Peyer's patch (tissue), 4 donors: ENCODE measurements at places on chromosomes 6 and 20.

DNA sequence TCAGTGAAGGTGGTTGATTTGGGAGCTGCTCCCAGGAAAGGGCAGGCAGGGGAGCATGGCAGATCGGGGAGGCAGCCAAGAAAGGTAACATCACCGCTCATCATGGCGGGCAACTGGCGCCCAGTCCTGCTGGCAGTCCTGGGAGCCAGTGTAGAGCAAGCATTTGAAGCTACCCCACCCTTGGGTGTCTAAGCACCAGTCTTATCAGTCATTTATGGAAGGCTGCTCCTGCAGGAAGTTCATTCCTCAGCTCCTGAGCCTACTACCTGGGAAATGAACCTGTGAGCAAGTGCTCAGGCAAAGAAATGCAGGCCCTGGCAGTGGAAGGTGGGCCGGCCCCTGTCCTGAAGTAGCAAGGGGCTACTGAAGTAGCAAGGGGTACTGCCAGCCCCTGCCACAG lies 41.5 kb downstream of the BANF2 start:
- no peak overlapping the region for H3K27ac ChIP-seq
- no peak overlapping the region for H3K4me3 ChIP-seq
- no peak for DNase-seq
- no peaks in the 10 kb centered on the region for H3K27me3 ChIP-seq
- H3K36me3 ChIP-seq = no peaks in the 10 kb centered on the region
- no peaks in the 10 kb centered on the region for H3K4me1 ChIP-seq

DNA sequence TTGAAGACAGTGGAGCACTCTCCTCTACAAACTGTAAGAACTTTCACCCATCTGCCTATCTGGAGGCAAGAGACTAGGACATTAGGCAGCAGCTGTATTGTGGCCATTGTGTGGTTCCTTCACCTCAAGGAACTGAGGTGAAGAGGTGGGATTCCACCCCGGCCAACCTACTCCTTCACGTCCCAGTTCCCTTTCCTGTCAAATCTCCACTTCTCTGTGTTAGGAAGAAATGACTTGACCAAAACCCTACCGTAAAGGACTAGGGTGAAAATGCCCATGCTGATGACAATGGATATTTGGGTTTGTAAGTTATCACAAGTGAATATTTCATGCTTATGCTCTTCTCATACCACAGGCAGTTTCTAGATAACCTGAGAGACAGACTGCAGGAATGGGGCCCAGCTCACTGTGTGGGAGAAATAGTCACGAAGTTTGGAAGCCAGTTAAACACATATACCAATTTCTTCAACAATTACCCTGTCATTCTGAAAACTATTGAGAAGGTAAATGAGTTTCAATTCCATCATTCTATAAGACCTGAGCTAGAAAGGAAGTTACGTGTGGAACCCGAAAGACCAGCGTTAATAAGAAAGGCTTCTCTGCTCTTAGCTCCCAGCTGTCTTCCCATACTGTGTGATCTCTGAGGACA lies 86.6 kb downstream of the ECT2L start:
- no peaks in the 10 kb centered on the region for H3K36me3 ChIP-seq
- no peak overlapping the region for H3K4me3 ChIP-seq
- no peaks in the 10 kb centered on the region for H3K27me3 ChIP-seq
- no peak for DNase-seq
- no peaks in the 10 kb centered on the region for H3K4me1 ChIP-seq
- no peak overlapping the region for H3K27ac ChIP-seq

DNA sequence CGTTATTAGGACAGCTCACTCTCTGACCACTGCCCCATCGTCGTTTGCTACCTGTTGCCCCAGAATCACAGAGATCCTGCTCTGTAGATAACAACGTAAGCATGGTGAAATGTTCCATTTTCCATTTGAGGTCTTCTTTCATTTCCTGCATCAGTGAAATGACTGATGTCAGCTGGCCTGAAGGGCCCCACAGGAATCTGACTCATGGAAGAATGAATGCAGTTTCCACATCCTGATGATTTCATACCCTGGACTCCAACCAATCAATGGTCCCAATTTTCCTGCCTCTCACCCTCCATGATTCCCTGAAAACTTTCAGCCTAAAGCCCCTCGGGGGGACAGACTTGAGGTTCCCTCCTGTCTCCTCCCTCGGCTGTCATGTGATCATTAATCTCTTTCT lies 394.4 kb upstream of the CDH4 start:
- no peaks in the 10 kb centered on the region for H3K36me3 ChIP-seq
- H3K27me3 ChIP-seq = no peaks in the 10 kb centered on the region
- H3K27ac ChIP-seq = no peak overlapping the region
- H3K4me1 ChIP-seq = no peaks in the 10 kb centered on the region
- no peak overlapping the region for H3K4me3 ChIP-seq

GRCh38 chr6:44211284-44211683 lies 5.4 kb upstream of the MYMX start:
- H3K27me3 ChIP-seq = no peaks in the 10 kb centered on the region
- H3K4me1 ChIP-seq = no peaks in the 10 kb centered on the region
- H3K4me3 ChIP-seq = no peak overlapping the region
- H3K27ac ChIP-seq = no peak overlapping the region
- no peaks in the 10 kb centered on the region for H3K36me3 ChIP-seq

- no peak overlapping the region for H3K4me3 ChIP-seq
- no peaks in the 10 kb centered on the region for H3K36me3 ChIP-seq
- DNase-seq = no peak
- no peak overlapping the region for H3K27ac ChIP-seq
- no peaks in the 10 kb centered on the region for H3K27me3 ChIP-seq
These were observed 715.2 kb upstream of the MANEA start for GRCh38 chr6:94862112-94862511.

DNA sequence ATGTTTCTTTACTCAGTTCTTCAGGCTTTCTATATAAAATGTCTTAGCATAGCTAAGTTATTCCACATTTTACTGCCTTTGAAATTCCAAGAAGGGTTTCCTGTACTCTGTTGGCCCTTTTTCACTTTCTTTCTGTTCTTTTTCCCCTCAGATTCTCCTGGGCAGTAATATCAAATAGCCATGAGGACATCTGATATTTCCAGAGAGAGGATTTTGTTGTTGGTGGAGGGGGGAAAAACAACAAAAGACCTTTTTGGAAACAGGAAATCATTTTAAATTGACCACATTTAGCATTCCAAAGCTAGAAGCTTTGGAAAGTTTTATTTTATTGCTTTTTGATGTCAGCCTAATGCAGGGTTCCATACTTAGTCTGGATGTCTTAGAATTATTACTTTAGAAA lies 445.4 kb downstream of the GJA1 start:
- H3K4me1 ChIP-seq = no peaks in the 10 kb centered on the region
- no peak overlapping the region for H3K27ac ChIP-seq
- no peak for DNase-seq
- H3K27me3 ChIP-seq = no peaks in the 10 kb centered on the region
- H3K4me3 ChIP-seq = no peak overlapping the region

DNA sequence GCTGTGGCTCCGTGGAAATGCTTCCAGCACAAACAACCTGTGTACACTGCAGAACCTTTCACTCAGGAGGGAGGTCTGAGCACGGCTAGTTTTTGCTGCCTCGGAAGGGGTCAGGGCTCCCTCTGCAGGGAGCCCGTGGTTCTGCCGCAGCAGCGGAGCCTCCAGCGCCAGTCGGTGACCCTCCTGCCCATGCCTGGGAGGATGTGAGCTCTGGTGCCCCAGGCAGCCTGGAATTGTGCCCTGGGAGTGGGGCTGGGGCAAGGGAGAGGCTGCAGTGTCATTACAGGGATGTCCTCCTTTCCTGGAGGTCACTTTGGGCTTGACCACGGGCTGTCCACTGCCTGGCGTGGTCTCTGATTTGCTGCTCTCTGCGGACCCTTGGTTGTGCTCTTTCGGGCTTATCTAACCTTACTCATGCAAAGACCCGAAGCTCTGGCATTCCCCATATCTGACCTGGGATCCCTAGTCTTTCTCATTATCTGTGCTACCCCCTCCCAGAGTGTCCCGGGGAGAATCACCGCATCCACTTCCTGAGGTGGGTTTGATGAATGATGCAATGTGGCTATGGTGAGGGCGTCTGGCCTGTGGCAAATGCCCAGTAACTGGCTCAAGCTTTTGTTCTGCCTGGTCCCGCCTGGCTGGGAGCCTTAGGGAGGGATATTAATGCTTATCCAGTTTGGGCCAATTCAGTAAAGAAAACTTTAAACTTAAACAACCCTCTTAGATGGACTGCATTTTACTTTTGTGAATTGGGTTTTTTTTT lies 59.6 kb upstream of the TAGAP start:
- peak overlapping the region; percentile 76 for H3K27ac ChIP-seq
- H3K36me3 ChIP-seq = no peaks in the 10 kb centered on the region
- H3K4me1 ChIP-seq = no peaks in the 10 kb centered on the region
- DNase-seq = peak; percentile 72
- H3K27me3 ChIP-seq = no peaks in the 10 kb centered on the region
- H3K4me3 ChIP-seq = no peak overlapping the region

DNA sequence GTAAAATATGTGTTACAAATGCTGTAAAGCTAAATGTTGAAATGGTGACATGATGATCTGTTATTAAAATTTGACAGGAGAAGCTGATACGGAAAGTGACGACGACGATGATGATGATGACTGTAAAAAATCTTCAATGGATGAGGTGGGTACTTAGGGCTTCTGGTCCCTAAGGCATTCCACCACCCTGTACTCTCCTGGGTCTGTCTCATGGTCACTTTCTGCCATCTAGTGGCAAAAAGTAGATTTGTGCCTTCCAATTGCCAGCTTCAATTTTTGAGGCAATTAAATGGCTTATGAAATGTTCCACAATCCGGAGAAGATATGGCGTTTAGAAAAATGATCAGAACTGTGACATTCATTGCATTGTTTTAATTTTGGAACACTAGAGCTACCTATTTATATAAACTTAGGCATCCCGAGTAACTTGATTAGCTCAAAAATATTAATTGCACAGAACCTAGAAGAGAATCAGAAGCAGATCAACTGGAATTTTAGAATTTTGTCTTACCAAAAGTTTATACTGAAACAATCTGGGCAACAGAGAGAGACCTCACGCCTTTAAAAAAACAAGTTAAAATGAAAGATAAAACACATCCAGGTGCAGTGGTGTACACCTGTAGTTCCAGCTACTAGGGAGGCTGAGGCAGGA lies 346.5 kb upstream of the PLCB4 start:
- H3K4me1 ChIP-seq = no peaks in the 10 kb centered on the region
- DNase-seq = no peak
- H3K27me3 ChIP-seq = no peaks in the 10 kb centered on the region
- H3K27ac ChIP-seq = no peak overlapping the region
- H3K36me3 ChIP-seq = no peaks in the 10 kb centered on the region

- no peaks in the 10 kb centered on the region for H3K27me3 ChIP-seq
- H3K4me3 ChIP-seq = no peak overlapping the region
- no peaks in the 10 kb centered on the region for H3K4me1 ChIP-seq
These were observed 52.7 kb upstream of the STX16 start for GRCh38 chr20:58598211-58599015.

DNA sequence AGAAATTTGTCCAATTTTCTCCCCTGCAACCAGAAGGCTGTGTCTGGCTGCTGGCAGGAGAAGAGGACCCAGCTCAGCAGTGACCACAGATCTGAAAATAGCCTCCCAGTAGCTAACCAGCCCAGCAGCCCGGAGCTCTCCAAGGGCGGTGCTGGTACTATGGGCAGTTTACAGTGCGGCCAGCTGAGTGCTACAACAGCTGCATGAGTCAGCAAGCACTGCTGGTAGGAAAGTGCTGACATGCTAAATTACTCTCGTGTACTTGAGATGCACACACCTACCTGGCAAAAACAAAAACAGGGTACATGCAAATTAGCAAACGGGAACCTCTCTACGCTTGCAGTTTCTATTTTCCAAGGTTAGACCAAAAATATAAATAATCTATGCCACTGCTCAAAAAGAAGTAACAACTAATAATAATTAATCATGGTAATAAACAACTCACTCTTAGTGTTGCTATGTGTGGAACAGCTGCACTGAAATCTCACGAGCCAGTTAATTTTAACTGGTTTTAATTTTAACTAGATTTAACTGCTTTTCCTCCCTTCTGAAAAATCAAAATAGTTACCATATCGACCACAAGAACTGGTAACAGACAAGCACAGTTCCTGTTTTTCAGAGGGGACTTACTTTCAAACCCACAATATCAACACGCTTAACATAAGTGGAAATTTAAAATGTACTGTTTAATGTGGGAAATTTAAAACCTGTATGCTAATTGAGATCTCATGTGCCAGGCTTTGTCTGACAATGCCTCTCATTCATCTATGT lies 10.8 kb downstream of the BACH2 start:
- H3K4me3 ChIP-seq = no peak overlapping the region
- H3K27ac ChIP-seq = peak overlapping the region; percentile 56
- no peak for DNase-seq
- H3K27me3 ChIP-seq = no peaks in the 10 kb centered on the region

DNA sequence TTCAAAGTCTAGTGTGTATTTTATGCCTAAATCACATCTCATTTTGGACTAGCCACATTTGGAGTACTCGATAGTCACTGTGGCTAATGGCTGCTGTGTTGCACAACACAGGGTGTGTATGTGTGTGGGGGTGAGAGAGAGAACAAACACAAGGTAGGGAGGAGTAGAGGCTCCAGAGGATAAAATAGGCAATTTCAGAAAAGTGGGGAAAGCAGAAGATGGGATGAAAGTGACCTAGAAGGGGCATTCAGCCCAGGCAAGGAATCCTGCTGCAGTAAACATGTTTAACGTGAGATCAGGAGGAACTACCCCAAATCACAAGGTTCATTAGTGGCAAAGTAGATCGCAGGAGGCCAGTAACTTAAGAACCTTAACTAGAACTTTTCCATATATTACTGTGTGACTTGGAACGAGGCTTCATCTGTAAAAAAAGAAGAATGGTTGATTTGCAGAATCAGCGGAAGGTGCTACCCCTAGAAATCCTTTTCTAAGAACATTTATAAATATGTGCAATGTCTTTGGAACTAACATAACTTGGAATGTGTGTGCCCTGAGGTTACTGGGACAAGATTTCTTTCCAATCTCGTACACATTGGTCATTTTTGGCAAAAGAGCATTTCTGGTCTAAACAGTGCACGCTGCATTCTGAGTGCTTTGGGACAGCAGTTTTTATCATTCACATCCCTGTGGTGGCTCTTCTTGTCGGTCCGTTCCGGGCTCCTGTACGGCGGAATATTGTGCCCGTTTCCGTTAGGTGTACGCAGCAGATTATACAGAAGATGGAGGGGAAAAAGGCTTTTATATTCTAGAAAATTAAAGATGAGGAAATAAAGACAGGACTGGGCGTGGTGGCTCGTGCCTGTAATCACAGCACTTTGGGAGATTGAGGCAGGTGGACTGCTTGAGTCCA lies 2.6 kb downstream of the DUSP22 start:
- H3K27ac ChIP-seq = no peak overlapping the region
- DNase-seq = no peak
- H3K36me3 ChIP-seq = no peaks in the 10 kb centered on the region
- no peaks in the 10 kb centered on the region for H3K27me3 ChIP-seq
- no peak overlapping the region for H3K4me3 ChIP-seq
